ENCODE measurements at places on chromosomes 3 and 15.

- no peak for DNase-seq
These were observed 88.8 kb upstream of the TSEN2 start for GRCh38 chr3:12395349-12396012.

- no peak for DNase-seq
These were observed 408.1 kb upstream of the NR2F2 start for GRCh38 chr15:95922431-95922830.

DNA sequence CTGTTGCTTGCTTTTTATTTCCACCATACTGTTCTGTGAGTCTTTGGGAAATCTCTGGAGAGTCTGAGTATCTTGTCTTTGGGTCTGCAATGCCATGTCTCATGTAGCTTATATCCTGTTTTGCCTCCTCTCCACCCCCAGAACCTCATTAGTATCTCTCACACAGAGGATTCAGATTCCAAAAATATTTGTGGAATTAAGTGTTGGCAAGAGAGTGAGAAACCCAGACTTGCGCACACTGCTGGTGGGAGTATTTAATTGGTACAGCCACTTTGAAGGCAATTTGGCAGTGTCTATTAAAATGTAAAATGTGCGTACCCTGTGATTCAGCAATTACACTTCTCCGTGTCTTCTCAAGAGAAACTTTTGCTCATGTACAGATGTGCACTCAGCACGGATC, 68.6 kb downstream of the ZNF621 start:
- DNase-seq: no peak

DNA sequence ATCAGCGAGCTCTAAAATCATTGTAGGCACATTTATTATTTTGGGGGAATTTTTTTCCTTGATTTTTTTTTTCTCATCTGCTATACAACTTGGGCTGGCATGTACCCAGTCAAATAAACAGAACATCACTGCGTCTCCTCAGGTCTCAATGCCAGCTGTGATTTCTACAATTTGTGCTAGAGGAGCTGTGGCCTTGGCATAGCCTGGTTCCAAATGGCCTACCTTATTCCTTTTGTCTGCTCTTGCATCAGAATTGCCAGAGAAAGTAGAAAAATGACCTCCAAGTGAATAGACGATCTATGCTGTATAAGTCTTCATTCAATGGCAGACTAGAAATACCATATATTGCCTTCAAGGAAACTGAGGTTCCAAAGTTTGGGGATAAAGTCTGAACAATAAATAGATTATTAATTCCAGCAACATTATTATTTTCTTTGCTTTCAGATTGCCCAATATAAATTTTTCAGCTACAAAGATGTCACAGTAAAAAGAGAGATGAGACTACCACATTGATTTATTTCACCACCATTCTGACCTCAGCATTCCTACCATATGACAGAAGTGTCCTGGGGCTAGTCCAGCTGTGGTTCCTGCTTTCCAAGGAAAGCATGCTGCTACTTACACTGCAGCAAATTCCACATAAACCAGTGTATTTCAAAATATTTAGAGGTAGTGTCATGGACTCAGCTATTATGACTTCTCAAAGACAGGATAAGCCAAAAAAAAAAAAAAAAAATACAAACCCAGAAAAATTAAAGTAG, 493.9 kb upstream of the ZNF385D start:
- DNase-seq: no peak

- no peak for DNase-seq
These were observed at the start of gene COL8A1 for GRCh38 chr3:99638167-99638948. COL8A1 (plus strand) TSS chr3:99638594; CDS start chr3:99790683, 152,089 bp downstream.

GRCh38 chr3:37559461-37559860, 302.2 kb upstream of the CTDSPL start:
- DNase-seq: no peak

GRCh38 chr3:14490831-14491230, 49.3 kb downstream of the GRIP2 start:
- no peak for DNase-seq

GRCh38 chr3:197595470-197596185, 39.9 kb upstream of the BDH1 start:
- no peak for DNase-seq

DNA sequence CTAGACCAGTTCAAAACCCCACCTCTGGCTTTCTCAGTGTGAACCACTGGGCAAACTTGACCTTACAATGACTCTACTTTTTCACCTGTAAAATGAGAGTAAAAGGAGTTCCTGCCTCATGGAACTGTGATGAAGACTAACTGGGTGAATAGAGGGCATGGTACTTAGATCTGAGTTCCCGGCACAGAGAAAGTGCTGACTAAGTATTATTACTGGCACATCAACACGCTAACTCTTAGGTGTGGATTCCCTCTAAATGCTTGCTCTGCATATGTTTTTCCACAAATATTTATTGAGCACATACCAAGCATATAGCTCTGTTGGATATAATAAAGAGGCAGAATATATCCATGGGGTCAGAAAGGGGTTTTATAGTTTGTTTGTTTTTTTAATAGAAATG, 437.8 kb downstream of the MAGI1 start:
- DNase-seq: no peak

GRCh38 chr15:43774062-43774461, 2.7 kb downstream of the ELL3 start:
- DNase-seq: no peak

DNA sequence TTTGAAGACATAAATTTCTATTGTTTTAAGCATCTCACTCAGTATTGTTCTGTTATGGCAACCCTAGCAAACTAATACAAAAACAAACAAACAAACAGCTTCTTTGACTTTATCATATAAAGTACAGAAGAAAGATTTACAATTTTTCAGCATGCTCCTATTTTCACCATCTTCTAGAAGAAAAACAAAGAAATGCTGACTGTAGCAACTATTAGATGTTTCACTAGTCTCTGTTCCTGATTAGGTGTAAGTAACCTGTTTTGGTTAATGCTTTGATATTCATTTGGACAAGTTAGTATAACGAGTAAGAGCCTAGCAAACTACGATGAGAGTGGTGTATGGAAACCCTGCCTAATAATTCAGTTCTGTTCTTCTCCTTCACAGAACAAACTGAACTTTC, 478.5 kb downstream of the NAALADL2 start:
- no peak for DNase-seq

DNA sequence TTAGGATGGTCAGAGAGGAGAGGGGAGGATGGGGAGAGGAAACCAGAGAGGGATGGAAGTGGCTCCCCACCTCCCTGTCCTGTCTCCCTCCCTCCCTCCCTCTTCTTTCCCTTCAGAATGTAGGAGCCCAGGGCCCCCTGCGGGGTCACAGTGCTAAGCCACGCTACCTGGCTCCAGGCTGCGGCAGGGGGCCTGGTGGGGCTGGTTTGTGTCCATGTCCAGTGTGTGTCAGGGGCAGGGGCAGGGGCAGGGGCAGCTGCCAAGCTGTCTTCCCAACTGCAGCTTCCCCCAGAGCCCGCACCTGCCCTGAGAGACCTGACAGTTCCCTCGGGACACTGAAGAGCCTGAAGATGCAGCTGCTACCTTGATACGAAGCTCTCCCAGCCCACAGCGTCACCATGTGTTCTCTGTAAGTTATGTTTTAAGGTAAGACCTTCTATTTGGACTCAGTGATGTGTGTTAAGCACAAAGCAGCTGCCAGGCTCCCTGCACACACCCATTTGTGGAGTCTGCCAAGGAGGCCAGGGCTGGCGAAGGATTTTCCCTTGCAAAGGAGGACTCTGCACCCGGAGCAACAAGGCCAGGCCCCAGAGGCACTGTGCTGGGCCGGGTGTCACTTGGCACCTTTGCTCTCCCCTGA, 121.8 kb upstream of the SMAD3 start:
- DNase-seq: no peak

DNA sequence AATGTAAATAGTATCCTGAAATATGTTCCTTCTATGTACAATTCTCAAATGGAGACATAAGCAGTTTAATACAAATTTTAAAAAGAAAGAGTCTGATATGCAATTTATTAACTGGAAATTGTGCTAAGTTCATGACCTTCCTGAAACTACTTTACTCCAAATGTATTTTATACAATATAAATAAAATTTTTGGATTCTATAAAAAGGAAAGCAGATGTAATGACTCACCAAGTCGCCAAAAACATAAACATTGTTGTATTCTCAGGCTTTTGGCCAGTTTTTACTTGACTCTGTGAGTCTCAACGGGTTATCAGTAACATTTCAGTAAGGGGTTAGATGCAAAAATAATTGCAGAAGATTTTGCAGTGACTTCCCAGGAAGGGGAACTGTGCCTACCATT, 948.2 kb downstream of the EPHA3 start:
- no peak for DNase-seq

DNA sequence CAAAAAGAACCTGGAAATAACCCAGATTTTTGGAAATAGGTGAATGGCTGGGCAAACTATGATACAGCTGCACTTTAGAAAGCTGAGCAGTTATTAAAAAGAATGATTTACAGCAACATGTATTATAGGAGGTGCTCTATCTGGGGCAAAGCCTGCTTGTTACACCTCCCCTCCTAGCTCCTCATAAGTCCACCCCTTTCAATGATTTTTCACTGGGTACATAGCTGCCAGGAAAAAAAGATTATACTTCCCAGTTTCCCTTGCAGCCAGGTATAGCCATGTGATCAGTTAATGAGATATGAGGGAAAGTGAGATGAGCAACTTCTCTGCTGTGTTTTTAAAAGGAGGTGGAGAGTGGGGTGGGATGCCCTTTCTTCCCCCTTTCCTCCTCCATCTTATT, 97.7 kb downstream of the CHST2 start:
- DNase-seq: no peak

- no peak for DNase-seq
These were observed 21.8 kb downstream of the ATRIP start for GRCh38 chr3:48468329-48468731.

DNA sequence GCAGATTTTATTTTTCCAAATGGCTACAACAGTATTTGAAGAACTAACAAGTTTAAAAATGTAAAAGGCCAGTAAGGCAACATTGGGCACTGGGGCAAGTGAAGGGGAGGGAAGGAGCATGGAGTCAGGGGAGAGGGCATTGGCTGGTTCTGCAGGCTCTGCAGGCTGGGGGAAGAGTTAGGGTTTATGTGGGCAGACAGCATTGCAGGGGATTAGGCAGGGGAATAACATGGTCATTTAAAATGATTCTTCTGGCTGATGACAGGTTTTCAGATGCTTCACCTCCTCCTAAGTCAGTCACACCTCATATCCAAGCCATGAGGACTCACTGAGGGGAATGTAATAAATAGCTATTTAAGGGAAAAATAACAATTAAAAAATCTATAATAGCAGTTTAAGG, 52.6 kb downstream of the BTD start:
- DNase-seq: no peak

DNA sequence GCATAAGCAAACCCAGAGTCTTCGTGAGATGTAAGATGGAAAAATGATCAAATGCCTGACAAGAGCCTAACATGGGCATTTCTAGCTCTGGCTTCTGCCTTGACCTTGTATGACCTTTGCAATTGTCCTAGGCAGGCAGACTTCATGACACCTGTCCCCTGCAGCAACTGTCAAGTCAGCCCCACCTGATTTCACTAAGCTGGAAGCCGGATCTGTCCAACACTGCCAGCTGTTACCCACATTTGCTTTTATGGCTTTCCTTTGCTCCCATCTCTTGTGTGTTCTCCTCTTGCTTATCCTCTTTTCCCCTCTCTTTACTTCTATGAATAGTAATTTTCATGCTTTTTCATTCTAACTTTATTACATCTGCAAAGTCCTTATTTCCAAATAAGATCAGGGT, 48.5 kb upstream of the TNIK start:
- no peak for DNase-seq

- DNase-seq: no peak
These were observed 138.4 kb downstream of the NSMCE3 start for GRCh38 chr15:29130951-29131839.

GRCh38 chr3:38515367-38515766, 19.2 kb downstream of the EXOG start:
- DNase-seq: no peak

DNA sequence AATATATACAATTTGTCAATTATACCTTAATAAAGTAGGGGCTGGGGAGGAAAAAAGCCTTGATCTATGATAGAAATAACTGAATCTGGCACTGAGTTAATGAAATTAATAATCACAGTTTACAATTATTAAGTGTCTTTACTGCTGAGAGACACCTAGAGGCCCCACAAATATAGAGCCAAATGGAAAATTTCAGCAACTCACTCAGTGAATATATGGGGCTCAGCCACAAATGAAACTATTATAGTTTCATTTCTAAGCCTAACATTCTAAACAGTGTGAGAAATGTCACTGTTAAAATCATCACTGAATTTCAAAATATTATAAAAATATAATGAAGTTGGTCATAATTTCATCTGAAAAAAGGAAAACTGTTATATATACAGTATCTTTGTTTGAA, 40.3 kb downstream of the GNB4 start:
- no peak for DNase-seq

- DNase-seq: no peak
These were observed 54.8 kb downstream of the ZBTB38 start for GRCh38 chr3:141422961-141423582.

GRCh38 chr3:46695177-46695961, 1.9 kb upstream of the ALS2CL start:
- no peak for DNase-seq

Data from stimulated activated CD4-positive, alpha-beta T cell treated with anti-CD3 and anti-CD28 coated beads, Interleukin-1b, Interleukin-23, amount 100 ng/mL, for 1 hour (primary cell).